ENCODE measurements at places on chromosomes 5 and 9.

DNA sequence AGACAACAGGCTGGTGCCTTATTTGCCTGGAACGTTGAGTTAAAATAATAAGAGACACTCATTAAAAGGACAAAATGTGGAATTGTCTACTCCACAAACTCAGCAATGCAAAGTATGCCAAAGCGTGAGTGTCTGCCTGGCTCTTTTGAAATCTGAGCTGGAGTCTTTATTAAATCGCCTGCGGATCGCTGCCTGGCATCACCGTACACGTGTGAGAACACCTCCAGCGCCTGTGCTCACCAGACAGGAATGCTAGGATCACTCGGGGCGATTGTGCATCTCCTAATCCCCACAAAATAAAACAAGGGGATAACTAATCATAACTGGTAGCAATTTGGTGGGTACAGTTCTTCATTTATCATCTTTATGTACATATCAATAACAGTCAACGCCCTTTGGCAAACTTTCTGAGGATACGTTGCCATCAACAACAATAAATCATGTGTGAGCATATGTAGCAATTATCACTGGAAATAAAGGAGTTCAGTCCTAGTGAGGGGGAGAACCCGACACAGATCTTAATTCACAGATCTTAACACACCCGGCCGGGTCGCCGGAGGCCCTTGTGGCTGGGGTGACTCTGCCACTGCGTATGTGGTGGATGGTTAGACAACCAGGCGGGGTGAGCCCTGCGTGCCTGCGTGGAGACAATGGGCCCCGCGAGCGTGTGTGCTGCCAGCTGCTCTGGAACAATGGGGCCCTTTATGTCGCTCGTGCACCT lies 284.9 kb upstream of the IRX1 start:
- no peak for DNase-seq

GRCh38 chr5:44809215-44809955 lies 638 bp downstream of the MRPS30 start:
- no peak for DNase-seq

GRCh38 chr9:19513671-19514275 lies 105.0 kb downstream of the ACER2 start:
- DNase-seq = no peak

DNA sequence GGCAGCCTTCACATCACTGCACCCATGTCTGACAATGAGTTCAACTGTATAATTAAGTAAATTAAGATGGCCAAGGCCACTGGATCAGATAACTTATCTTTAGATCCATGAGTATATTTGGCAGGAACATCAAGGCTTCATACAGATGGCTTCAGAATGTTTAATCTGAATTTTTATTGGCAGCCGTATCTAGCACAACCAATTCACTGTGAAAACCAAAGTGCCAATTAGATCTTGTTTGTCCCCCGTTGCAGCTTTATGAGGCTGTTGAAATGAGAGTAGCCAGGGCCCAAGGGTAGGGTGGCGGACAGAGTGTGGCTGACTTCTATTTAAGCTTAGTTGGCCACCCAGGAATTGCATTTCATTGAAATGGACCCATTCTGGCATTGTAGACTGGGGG lies 137.7 kb downstream of the SYK start:
- DNase-seq = no peak

- DNase-seq = no peak
Observed at GRCh38 chr5:2260211-2261003, 377.7 kb upstream of the IRX4 start.

GRCh38 chr9:116144555-116144954 lies 9.0 kb upstream of the PAPPA start:
- DNase-seq = no peak

Measured in stimulated activated naive CD4-positive, alpha-beta T cell (primary cell).